Activated CD4-positive, alpha-beta T cell treated with anti-CD3 and anti-CD28 coated beads for 48 hours (primary cell): ENCODE measurements at places on chromosomes 1 and 21.

DNA sequence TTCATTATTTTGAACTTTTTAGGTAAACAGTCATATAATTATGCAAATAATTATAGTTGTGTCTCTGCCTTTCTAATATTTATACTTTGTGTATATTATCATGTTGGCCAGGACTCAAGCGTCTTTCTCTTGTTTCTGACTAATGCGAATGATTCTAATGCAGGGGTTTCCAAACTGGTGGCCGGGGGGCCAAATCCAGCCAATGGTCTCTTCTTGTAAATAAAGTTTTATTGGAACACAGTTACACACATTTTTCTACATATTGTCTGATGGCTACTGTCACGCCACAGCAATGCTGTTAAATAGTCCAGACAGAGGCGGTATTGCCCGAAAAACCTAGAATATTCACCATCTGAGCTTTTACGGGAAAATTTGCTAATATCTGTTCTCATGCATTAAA lies 8.9 kb upstream of the POFUT2 start:
- no peak for DNase-seq

GRCh38 chr1:36253161-36253862 lies 29.1 kb downstream of the THRAP3 start:
- DNase-seq, result no peak

DNA sequence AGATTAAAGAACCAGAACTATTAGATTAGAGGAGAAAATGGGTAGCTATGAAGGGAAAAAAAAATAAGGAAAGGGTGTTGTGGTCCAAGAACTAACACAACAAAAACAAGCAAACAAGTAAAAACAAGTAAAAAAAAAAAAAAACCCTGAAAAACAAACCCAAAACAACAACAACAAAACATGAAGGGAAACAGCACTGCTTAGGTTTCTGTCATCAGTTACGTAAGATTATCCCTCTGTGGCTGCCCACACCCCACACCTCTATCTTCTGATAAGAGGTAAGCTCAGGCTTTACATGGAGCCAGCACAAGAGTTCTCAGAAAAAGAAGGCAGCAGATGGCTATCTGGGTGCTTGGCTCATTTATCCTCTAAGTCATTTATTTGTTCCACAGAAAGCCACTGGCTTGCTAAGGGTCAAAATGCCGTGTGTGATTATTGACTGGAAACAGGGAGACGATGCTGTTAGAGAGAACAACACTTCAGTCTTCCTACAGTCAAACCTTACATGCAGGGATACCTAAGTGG lies 57.5 kb downstream of the KIAA0319L start:
- DNase-seq, result peak; percentile 3

GRCh38 chr1:178388418-178389145 lies 108.2 kb downstream of the CLEC20A start:
- no peak for DNase-seq

DNA sequence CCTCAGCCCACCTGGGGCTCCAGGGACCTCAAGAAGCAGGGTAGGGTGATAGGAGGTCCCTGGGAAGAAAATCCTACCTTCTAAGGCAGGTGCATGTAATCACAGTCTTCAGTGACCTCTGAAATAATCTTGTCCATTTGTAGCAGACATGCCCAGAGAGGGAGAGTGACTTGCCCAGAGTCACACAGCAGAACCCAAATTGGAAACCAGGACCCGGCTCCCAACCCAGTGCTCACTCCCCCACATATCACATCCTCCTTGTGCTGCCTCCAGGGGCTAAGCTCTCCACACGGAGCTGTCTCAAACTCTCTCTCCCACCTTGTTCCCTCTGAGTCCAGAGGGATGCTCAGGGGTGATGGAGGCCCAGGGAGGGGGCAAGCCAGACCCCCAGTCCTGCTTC lies 72.5 kb downstream of the RAP1GAP start:
- DNase-seq, result no peak

- no peak for DNase-seq
Observed at GRCh38 chr1:209224886-209225285, 358.6 kb upstream of the CAMK1G start.

DNA sequence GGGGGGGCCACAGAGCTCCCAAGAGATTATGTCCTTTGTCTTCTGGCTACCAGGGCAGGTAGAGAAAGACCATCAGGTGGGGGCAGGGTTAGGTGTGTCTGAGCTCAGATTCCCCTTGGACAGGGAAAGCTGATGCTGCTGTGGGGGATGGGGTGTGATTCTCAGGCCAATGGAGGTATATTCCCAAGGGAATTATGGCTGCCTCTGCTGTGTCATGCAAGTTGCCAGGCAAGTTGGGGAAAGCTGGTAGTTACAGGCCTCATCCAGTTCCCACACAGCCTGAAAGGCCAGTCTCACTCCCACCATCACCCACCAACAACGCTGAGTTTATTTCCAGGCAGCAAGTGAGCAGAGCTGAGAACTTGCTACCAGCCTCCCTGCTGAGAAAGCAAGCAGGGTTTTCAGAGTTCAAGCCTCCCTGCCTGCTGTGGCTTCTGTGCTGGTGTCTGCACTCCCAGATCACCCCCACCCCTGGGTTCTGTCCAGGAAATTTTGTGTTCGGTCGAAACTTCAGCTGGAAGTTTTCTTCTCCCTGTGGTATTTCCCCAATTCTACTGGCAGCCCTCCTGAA lies 21.3 kb downstream of the IFI16 start:
- no peak for DNase-seq

DNA sequence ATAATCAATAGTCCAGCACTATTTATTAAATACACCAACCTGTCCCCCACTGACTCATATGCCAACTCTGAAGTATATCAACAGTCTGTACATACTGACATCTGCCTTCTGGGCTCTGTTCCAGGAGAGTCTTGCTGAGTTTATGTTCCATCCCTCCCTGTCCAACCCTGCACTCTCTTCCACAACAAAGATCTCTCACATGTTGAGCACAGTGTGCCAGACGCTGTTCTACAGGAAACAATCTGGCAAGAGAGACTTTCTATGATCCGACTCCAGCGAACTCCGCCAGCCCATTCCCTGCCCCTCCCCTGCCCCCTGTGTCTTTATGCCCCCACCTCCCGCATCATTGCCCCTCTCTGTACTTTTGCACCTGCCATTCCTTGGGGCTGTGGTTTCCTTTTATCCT lies 3.4 kb downstream of the LACTBL1 start:
- no peak for DNase-seq

GRCh38 chr1:236041631-236042618 lies 23.0 kb downstream of the NID1 start:
- DNase-seq, result no peak

DNA sequence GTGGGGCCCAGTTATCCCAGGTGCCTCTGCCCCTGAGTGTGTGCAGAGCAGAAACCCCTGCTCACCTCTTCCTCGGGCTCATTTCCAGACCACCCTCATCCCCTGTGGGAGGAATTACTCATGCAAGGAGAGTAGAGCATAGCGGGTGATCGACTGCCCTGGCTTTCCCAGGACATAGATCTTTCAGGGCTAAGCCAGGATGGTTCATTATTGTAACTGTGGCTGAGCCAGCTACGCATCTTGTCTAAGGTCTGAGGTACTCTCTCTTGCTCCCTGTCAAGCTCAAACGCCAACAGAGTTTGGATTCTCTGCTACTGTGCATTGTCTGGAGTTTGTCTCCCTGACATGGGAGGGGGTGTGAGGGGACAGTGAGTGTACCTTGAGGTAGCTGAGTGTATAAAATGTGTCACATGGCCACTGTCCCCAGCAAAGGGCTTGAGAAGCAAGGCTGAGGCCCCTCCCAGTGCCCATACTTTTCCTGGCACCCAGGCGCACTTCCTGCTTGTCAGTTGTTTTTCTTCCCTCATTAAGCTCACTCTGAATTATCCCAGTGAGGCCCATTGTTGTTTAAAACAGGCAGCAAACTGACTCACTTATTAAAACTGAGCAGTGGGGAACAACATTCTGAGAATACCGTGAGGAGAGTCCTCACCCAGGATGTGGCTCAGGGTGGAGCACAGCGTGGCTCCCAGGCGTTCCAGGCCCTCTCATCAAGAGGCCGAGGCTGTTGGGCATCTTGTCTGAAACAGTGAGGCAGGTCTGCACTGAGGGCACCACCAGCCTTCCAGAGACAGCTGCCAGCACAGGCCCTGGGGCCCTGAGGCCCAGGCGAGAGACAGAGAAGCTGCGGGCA lies 92.9 kb downstream of the LAMC2 start:
- no peak for DNase-seq

DNA sequence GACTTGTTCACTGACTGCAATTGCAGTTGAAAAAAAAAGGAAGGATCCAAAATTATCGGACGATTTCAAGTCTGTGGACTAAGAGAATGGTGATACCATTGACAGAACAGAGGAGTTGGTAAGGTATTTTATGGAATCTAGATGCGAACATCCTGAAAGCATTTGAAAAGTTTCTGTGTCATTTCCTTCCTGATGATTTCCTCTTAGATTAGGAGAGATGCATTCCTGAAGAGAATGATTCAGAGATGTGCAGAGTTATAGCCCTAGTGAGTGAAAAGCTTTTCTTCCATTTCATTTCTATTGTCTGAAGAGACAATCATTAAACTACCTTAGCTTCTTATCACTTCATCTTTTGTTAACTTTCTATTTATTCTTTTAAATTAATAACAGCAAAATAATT lies 200.0 kb downstream of the KCNK2 start:
- DNase-seq, result no peak

GRCh38 chr21:14602382-14602958 lies 56.4 kb upstream of the SAMSN1 start:
- no peak for DNase-seq

- DNase-seq, result peak; percentile 68
Observed at GRCh38 chr1:160618763-160619274, 28.0 kb downstream of the SLAMF1 start.

DNA sequence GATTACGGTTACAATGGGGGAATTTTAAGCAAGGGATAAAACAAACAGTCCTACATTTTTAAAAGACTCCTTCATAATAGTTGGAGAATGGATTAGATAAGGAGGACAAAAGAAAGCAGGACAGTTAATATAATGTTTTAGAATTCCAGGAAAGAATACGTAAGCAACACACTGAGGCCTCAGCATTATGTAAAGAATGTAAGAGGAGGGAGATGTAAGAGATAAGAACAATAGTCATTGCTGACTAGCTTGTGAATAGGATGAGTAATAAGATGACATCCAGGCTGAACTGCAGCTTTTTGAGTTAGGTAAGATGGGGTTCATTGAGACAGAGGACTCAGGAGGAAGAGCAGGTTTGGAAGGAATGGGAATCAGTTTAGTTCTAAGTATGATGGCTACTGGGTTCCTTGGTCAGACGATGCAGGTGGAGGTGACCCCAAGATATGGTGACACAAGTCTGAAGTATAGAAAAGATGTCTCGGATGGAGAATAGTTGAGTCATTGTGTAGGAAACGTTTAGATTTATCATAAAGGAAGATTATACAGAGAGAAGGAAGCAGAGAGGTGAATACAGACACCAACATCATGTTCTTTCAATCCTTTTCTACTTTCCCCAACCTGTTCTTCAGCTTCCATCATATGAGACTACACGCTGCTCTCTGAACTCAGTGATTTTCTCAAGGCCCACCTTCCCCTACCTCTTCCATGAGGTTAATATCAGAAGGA lies 372.8 kb downstream of the PTBP2 start:
- no peak for DNase-seq

GRCh38 chr1:237570530-237570929 lies 320.2 kb downstream of the ZP4 start:
- no peak for DNase-seq

DNA sequence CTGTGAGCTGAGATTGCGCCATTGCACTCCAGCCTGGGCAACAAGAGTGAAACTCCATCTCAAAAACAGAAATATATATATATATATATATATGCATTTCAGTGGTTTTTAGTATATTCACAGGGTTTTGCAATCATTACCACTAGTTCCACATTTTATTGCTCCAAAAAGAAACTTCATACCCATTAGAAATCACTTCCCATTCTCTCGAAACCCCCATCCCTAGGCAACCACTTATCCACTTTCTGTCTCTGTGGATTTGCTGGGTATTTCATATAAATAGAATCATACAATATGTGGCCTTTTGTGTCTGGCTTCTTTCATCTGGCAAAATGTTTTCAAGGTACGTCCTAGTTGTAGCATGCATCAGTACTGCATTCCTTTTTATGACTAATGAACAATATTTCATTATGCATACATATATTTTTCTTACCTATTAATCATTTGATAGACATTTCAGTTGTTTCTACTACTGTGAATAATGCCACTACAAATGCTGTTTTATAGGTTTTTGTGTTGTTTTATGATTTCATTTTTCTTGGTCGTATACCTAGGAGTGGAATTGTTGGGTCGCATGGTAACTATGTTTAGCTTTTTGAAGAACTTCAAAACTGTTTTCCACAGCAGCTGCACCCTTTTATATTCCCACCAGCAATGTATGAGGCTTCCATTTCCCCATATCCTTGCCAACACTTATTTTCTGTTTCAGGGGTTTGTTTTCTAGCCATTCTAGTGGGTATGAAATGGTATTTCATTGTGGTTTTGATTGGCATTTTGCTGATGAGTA lies 95.9 kb downstream of the PHTF1 start:
- no peak for DNase-seq

- DNase-seq, result no peak
Observed at GRCh38 chr1:228849011-228849541, 113.8 kb downstream of the RHOU start.

GRCh38 chr1:156847591-156848460 lies 11.1 kb downstream of the INSRR start:
- DNase-seq, result no peak

DNA sequence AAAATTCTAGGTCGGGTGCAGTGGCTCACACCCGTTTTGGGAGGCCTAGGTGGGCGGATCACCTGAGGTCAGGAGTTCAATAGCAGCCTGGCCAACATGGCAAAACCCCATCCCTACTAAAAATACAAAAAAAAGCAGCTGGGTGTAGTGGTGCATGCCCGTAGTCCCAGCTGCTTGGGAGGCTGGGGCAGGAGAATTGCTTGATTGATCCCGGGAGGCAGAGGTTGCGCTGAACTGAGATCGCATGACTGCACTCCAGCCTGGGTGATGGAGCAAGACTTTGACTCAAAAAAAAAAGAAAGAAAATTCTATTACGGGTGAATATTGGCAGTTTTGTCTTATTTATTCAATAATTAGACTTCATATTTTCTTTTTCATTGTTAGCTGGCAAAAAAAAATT lies 62.1 kb downstream of the SNX7 start:
- DNase-seq, result no peak

DNA sequence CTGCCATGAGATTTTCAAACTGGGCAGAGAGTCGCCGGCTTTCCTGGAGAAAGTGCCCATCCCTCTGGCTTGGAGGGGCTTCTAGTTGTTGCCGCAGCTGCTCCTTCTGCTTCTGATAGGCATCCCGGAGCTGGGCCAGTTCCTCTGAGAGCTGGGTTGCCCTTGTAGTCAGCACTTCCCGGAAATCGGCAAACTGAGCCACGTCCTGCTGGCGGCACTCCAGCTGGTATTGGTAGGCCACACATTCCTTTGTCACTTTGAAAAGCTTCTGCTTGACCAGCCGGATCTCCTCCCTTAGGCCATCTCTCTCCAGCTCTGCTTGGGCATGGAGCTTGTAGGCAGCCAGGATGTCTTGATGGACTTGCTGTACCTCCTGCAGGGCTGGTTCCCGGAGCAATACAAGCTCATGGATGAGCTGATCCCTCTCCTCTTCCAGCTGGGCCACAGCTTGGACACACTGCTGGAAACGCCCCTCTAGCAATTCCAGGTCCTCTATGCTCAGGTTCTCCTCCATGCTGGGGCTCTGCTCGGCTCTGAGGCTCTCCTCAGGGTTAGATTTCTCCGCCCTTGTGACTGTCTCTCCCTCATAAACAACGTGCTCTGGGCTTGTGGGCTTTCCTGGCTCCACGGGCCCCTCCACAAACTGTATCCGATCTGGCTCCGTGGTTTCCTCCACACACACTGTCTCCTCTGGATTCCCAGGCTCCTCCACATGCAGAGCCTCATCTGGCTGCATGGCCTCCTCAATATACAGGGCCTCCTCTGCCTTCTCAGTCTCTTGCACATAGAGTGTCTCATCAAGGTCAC lies 7.3 kb downstream of the SYNC start:
- DNase-seq, result no peak

GRCh38 chr1:215005078-215005477 lies 77.5 kb upstream of the KCNK2 start:
- DNase-seq, result no peak
